ENCODE measurements at places on chromosomes 16 and 17.

DNA sequence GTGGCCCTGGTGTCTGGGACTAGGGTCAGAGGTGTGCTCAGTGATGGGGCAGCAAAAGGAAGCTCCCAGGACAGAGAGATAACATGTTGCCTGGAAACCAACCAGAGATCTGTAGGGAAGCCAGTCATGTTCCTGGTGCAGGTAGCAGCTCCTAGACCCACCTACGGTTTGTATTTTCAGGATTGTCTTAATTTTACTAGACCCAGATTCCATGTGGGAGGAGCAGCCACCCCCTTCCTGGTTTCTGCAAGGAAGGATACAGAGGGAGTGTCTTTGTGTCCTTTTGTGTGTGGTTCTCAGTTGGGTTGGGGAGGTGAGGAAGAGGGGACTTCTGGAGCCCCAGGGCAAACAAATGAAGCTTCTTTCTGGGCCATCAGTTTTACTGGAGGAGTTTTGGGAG is 53.9 kb downstream of the MGAT5B start:
- no peak for DNase-seq

GRCh38 chr17:46135126-46135812 is 58.0 kb downstream of the KANSL1 start:
- no peak for DNase-seq

- no peak for DNase-seq
Measured at GRCh38 chr17:16906680-16907079, 65.2 kb downstream of the TNFRSF13B start.

DNA sequence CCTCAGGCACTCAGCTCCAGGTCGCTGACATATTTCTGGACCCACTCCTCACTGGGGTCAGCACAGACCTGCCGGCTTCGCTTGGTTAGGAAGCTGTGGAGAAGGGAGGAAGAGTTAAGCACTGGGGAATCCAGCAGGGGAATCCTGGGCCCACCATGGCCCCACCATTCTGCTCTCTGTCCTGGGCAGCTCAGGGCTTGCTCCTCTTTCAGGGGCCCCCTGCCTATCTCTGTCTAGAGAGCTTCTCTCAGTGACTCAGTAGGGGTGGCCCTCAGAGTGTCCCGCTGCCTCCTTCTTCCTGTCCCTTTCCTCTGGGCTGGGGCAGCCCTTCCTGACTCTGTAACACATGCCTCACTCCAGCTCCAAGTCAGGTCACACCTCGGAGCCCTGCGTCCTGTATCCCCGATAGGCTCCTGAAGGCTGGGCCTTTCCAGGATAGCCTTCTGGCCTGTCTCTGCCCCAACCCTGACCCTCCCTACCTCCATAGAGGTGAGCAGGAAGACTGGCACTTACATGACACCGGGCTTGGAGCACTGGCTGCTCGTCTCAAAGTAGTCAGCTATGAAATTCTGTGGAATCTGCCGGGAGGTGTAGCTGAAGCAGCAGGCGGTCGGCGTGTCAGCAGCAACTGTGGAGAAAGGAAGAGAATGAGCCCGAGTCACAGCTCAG is 1.1 kb downstream of the CCL3 start:
- DNase-seq: no peak

DNA sequence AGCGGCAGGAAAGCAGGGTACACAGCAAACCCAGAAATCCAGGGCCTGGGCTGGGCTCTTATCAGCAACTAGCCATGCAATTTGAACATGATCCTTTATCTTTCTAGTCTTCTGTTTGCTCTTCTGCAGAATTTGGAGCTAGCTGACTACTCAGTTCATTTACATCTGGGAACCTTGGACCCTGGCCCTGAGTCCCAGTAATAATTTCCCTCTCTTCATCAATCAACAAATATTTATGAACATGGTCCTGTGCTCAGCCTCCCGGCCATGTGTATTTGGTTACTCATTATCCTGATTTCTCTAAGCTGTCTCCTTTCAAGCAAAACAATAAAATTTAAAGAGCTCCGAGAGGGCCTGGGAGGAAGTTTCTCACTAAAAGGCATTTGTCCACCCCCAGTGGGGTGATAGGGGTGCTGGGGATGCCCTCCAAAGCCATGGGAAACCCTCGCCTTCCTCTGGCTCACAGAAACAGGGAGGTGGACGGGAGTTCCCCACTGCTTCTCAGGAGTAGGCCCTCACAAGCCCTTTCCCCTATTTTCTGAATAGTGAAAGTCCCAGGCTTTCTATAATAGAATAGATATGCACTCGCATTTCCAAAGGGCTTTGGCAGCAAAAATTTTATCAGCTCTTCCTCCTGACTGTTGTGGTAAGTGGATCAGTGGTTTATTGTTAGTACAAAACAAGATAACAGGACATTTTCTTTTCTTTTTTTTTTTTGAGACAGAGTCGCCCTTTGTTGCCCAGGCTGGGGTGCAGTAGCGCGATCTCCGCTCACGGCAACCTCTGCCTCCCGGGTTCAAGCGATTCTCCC is 6.9 kb upstream of the WDR59 start:
- no peak for DNase-seq

DNA sequence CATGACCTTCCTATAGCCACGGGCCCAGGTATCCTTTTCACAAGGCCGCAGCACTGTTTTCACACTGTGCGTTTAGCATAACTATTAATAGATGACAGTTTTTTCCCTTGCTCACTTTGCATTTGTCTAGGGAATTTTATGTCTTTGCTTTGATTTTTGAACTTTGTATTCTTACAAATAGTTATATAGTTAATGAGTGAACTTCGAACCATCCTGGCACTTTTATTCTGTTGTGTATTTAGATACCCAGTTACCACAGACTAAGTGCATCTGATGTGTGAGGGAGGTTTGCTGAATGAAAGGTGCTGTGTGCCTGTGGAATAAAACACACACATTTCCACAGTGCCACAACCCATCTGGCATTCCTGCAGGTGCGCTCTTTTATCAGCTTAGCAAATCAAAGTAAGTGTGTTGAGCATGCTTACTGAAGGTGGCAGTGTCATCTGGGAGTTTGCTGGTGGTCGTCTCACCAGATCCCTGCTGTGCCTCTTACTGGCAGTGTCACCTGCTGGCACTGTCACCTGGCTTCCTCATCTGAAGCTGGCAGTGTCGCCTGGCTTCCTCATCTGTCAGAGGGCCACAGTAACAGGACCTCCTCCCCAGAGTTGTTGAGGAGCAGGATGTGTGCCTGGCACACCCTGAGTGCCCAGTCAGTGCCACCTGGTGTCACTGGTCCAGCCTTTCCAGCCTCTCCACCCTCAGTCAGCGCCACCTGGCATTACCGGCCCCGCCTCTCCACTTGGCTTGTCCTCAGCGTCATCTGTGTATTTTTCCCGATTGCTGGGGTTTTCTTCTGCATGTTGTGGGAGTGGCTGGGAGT is 37.6 kb downstream of the USP10 start:
- no peak for DNase-seq

Data from stimulated activated CD4-positive, alpha-beta T cell treated with anti-CD3 and anti-CD28 coated beads, Interleukin-1b, Interleukin-23, amount 100 ng/mL, for 1 hour (primary cell).